ENCODE measurements at places on chromosomes 7 and 10. TPM values are rescaled to one million over a fixed set of nuclear protein-coding genes. Genes with fewer than 3 reads are reported as not detected.

DNA sequence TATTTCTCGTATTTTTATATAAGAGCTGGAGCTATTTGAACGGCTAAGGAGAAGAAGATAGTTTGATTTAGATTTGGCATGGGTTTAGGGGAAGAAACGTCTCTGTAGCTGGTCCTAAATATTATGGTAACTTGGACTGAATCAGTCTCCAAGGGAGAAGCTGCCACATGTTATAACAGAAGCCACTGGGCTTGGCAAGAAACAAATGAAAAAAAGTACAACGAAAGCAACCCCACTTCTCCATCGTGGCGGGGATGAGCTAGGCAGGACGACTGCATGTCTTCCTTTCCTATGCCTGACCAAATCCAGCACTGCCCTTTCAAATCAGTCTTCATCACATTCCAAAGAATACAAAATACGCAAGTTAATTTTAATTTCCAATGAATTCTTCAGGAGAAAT lies 196.7 kb upstream of the KLF14 start:
- no peak overlapping the region for H3K4me3 ChIP-seq
- no peaks in the 10 kb centered on the region for H3K27me3 ChIP-seq
- DNase-seq, result no peak
- no peaks in the 10 kb centered on the region for H3K36me3 ChIP-seq
- H3K4me1 ChIP-seq, result no peaks in the 10 kb centered on the region
- no peak overlapping the region for H3K27ac ChIP-seq

DNA sequence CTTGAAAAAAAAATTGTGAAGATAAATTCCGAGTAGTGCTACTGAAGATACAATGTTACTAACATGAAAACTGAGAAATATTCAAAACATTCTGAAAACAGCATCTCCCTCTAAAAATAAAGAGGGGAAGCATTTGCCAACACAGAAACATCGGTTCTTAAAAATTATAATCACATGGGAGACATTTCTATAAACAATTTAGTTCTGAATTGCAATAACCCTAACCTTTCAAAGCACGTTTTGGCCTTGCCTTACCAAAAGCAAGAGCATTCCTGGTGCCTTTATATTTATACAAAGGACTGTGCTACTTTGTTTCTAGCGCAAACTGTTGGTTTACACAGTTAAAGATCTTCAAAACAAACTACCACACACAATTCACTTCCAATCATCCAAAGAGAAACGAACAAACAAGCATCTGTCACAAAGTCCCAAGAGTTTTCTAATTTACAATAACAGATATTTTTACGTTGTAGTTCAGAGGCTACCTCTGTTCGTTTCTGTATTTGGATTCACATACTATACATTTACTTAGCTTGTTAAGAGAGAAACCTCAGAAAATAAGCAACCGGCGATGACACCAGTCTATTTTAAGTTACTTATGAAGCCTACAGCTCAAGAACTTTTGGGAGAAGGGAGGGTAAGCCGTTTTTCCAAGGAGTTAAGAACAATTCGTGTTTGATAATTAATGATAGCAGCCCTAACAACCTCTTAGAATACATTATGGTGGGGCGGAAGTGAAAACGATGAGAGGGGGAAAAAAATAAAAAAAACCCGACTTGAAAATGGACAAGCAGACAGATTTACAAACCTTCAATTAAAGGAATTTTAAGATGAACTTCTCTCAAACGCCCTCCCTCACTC lies 1.3 kb downstream of the ABI1 start:
- peak overlapping the region; percentile 99 for H3K4me3 ChIP-seq
- H3K36me3 ChIP-seq, result peaks cover 2% of the 10 kb centered on the region
- H3K27me3 ChIP-seq, result no peaks in the 10 kb centered on the region
- no peaks in the 10 kb centered on the region for H3K4me1 ChIP-seq

The MACC1 gene
- 11.0 TPM for total RNA-seq

The ACSM6 gene
- not detected for total RNA-seq

The PRPS1L1 gene
- total RNA-seq, result not detected
